NCI-H446 (cell line): ENCODE measurements at places on chromosomes 4 and X.

- no peak for DNase-seq
Observed at GRCh38 chr4:126740687-126741086, 892.1 kb upstream of the INTU start.

- no peak for DNase-seq
Observed at GRCh38 chrX:56564164-56564885, 898 bp downstream of the UBQLN2 start.

- DNase-seq, result no peak
Observed at GRCh38 chrX:21645431-21645830, 12.7 kb downstream of the KLHL34 start.

GRCh38 chrX:150635952-150636351, 57.2 kb upstream of the MTMR1 start:
- no peak for DNase-seq

DNA sequence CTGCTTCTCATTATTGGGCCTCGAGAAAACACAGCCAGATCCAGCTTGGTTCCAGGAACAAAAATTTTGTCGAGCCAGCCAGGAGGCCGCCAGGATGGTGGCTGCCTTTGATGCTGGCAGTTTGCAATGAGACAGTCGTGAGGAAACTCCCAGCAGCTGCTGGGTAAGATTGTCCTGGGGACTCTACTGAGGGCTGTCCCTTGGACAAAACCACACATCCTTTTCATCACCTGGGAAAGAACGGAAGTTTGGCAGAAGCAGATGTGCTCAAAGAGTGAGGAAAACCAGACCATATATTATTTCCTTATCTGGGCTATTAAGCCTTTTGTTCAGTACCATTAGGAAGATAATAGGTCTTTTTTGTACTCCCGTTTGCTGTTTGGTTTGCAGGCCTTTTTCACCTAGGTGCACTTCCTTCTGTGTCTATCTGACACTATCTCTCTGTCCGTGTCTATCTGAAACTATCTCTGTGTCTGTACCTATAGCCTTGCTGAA, 13.4 kb upstream of the PAPSS1 start:
- DNase-seq, result no peak

GRCh38 chr4:2141022-2141761, 82.1 kb downstream of the NAT8L start:
- DNase-seq, result no peak

- no peak for DNase-seq
Observed at GRCh38 chrX:28901637-28902036, 314.4 kb downstream of the IL1RAPL1 start.

GRCh38 chr4:153585026-153585425, 99.1 kb upstream of the TLR2 start:
- no peak for DNase-seq

DNA sequence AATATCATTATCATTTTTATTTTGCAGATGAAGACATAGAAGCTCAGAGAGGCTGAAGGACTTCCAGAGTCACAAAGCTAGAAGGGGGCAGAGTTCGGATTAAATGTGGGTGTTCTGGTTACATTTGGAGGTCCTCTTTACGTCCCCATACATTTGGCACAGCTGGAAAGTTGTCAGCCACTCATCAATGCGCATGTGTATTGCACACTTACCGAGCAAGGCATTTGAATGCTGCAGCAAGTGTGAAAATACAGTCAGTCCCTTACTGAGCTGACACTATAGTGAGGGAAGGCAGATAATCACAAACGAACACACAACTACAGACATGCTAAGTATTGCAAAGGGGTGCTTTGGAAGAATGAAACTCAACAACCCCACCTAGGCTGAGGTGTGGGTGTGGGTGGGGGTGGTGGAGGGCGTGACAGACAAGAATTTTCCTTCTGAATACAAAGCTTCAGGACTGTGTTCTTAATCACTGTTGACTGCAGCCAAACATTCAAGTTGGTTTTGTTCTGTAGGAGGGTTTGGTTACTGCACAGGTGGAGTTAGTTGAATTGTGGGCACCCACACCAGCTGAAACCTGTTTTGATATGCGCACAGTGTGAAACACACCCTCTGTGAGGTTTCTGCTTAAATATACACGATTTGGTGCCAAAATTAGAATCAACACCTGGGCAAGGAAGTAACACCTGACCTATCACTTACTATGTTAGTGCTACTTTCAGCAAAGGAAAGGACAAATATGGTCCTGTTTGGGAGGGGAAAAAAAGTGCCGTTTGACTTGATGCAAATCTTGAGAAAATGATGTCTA, 72.4 kb downstream of the COQ2 start:
- no peak for DNase-seq

DNA sequence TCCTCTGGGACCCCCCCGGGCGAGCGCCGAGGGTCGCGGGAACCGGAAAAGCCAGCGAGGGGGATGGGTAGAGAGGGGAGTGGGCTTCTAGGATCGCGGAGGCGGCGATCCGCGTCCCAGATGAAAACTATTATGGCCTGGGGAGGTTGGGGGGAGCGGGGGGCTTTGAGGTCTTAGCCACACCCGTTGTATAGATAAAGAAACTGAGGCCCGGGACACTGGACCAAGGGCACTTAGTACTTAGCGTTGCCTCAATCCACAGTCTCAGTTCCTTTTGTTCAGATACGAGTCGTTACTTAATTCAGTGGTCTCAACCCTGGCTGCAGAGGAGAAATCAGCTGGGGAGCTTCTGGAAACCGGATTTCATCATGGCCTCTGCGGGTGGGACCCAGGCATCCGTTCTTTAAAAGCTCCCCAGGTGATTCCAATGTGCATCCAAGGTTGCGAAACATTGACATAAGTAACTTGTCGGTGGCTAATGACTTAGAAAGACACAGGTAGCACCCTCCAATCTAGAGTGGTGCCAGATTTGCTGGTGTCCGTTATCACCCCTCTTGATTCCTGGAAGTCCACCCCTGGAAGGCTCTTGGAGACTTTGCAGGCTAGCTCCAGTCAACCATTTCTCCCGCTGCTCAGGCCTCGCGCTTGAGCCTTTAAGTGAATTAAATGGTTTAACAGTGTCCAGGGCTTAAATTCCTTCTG, 90.7 kb downstream of the GEMIN8 start:
- DNase-seq, result no peak

DNA sequence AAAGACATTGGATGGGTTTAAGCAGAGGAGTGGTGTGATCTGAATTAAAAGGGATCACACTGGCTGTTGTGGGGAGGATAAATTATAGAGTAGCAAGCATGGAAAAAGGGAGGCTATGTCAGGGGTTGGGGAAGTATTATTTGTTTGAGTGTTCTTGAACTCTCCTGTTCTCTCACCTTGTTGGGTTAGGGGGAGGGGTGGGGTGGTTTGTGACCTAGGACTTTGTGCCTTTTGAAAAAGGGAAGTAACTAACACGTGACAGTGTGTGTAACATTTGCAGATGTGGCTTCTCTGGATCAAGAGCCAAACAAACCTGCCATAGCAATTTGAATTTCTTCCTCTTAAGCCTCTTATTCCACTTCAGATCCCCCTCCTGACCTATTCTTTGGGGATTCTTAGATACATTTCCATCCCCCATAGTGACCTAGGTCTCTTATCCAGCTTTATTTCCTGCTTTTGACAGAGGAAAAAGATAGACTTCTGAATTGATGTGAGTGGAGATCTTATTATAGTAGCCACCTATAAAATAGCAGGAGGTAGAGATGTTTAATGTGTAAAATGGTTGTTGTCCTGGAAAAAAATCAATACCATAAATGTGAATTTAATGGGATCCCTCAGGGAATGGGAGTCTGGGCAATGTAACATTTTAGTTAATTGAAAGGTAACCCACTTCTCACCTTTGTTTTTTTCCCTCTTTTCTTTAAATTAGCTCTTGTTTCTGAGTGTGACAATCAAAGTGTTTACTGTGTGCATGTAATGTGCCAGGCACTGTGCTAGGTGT, 120.4 kb downstream of the CT47B1 start:
- no peak for DNase-seq

DNA sequence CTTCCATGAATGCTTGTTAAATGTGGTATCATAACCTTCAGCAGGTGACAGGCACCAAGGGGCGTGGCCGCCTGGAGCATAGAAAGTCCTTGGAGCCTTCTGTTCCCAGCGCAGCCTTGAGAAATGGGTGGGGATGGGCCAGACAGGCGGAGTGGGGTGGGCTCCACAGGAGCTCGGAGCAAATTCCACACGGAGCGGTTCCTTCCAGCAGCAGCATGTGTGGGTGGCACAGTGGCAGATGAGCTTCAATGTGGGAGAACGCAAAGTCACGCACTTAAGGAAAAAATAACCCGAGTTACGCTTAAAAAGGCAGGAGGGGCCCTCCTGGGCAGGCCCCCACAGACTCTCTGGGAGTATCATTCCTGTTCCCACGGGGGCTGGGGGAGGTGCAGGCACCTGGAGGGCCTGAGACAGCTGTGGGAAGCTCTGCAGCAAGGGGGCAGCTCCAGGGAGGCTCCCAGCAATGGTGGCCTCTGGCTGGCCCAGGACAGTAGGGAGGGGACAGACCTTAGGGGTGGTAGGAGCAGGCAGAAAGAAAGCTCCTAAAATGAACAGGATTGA, 15.3 kb downstream of the TMEM271 start:
- DNase-seq, result no peak
